ENCODE measurements at places on chromosomes 11 and 22. TPM values are rescaled to one million over a fixed set of nuclear protein-coding genes. Genes with fewer than 3 reads are reported as not detected.

MUC15 gene
- not detected for total RNA-seq

SCN3B gene
- total RNA-seq, result 31.1 TPM

DEUP1 gene
- total RNA-seq, result not detected

THY1 gene
- total RNA-seq, result 0.42 TPM

- H3K4me1 ChIP-seq, result no peaks in the 10 kb centered on the region
- no peaks in the 10 kb centered on the region for H3K36me3 ChIP-seq
- H3K27me3 ChIP-seq, result no peaks in the 10 kb centered on the region
These were observed 252.7 kb downstream of the TMEM135 start for GRCh38 chr11:87290304-87290922.

- DNase-seq, result no peak
- H3K4me1 ChIP-seq, result no peaks in the 10 kb centered on the region
- H3K27ac ChIP-seq, result no peak overlapping the region
- no peak overlapping the region for H3K4me3 ChIP-seq
- H3K27me3 ChIP-seq, result no peaks in the 10 kb centered on the region
These were observed 41.5 kb downstream of the RNF141 start for GRCh38 chr11:10499452-10499851.

GRCh38 chr11:40597546-40598113, 861.8 kb downstream of the LRRC4C start:
- H3K27ac ChIP-seq, result no peak overlapping the region
- no peak overlapping the region for H3K4me3 ChIP-seq
- H3K27me3 ChIP-seq, result no peaks in the 10 kb centered on the region
- no peaks in the 10 kb centered on the region for H3K4me1 ChIP-seq
- DNase-seq, result no peak

DNA sequence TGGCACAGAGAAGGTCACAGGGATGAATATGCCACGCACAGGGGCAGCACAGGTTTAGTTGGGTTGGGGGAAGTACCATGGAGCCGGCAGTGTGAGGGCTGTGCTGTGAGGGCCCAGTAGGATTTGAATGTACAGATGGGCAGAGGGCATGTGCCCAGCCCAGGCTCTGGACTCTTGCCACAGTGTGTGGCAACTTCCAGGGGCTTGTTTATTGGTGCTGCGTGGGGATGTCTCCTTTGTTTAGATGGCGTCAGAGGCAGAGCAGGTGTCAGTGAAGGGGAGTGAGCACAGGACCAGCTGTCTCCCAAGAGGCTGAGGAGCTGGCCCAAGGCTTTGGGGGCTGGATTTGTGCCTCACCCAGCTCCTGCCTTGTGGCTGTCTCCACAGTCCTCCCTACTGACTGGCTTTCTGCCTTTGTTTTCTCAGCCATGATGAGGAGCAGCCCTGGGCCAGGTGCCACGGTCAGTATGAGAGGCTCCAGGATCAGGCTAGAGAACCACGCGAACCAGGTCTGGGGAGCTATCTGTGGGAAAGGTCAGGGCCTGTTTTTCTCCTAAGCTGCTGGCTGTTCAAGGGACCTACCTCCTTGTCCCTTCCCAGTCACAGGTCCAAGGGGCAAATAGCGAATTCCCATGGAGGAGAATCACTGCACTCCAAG, 21.9 kb downstream of the SUN2 start:
- H3K4me1 ChIP-seq, result peaks cover 41% of the 10 kb centered on the region
- no peak overlapping the region for H3K4me3 ChIP-seq
- peak; percentile 94 for DNase-seq
- peak overlapping the region; percentile 79 for H3K27ac ChIP-seq

GRCh38 chr11:48170241-48171233, 46.1 kb upstream of the OR4B1 start:
- no peaks in the 10 kb centered on the region for H3K27me3 ChIP-seq
- no peak overlapping the region for H3K4me3 ChIP-seq
- no peak overlapping the region for H3K27ac ChIP-seq
- no peaks in the 10 kb centered on the region for H3K36me3 ChIP-seq
- no peak for DNase-seq

DNA sequence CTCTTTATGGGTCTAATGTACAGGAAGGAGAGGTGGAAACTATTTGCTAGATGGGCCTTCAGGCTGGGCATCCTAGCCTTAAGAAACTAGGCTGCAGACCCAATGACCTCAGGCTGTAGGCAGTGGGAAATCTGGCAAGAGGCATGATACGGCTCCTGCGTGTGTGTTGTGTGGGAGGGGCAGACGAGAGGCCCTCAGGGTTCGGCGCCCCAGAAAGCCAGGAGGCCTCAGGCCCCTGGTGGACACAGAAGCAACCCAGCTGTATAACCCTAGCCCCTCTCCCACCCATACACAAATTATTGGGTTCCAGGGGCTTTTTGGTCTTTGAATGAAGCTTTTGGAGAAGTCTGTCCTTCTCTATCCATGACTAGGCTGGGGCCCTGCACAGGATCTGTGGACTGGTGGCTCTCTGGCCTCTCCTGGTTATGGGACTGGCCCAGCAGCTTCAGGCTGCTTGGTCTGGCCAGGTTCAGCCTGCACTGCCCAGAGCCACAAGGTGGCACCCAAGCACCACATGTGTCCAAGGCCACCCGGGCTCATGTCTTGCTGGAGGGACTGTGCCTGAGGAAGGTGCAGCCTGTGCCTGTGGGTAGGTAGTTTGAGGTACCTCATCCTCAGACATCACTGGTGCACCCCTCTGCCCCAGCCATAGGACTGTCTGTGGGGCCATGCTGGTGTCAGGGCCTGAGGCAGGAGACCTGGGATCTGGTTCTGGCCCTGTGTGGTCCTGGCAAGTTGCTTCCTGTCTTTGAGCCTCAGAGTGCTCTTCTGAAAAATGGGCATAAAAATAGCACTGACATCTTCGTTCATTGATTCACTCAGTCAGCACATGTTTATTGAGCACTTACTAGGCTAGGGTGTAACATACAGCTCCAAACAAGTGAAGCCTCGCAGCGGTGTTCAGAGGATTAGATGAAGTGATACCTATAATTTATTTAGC, 87.5 kb downstream of the RRM1 start:
- H3K27me3 ChIP-seq, result no peaks in the 10 kb centered on the region
- no peak for DNase-seq
- H3K36me3 ChIP-seq, result no peaks in the 10 kb centered on the region
- H3K4me3 ChIP-seq, result no peak overlapping the region
- H3K27ac ChIP-seq, result no peak overlapping the region
- H3K4me1 ChIP-seq, result no peaks in the 10 kb centered on the region

DNA sequence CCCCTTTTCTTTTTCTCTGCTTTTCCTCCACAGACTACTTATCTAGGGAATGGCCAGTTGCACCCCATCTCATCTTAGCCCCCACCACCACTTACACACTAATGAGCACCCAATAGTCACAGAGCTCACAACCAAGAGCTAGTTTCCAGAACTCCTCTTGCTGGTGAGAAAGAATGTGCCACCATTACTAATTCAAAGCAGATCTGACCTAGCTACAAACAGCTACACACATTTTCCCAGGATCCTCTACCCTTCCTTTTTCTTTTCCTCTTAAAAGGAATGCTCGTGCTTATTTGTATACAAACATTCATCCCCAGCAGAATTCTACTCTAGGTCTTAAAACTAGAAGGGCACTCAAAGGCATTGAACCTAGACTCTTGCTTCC, 136.8 kb downstream of the CD44 start:
- H3K4me1 ChIP-seq, result no peaks in the 10 kb centered on the region
- no peaks in the 10 kb centered on the region for H3K27me3 ChIP-seq
- no peak overlapping the region for H3K4me3 ChIP-seq
- DNase-seq, result no peak

- no peaks in the 10 kb centered on the region for H3K4me1 ChIP-seq
- H3K27me3 ChIP-seq, result peaks cover 80% of the 10 kb centered on the region
- H3K27ac ChIP-seq, result no peak overlapping the region
- H3K36me3 ChIP-seq, result no peaks in the 10 kb centered on the region
- H3K4me3 ChIP-seq, result no peak overlapping the region
- peak; percentile 49 for DNase-seq
These were observed 92.5 kb downstream of the WNT7B start for GRCh38 chr22:45884201-45885062.

- H3K27me3 ChIP-seq, result no peaks in the 10 kb centered on the region
- peak overlapping the region; percentile 99 for H3K27ac ChIP-seq
- peak overlapping the region; percentile 88 for H3K4me3 ChIP-seq
- no peaks in the 10 kb centered on the region for H3K36me3 ChIP-seq
- peaks cover 26% of the 10 kb centered on the region for H3K4me1 ChIP-seq
These were observed 80.7 kb upstream of the PPARA start for GRCh38 chr22:46069521-46070214.

DNA sequence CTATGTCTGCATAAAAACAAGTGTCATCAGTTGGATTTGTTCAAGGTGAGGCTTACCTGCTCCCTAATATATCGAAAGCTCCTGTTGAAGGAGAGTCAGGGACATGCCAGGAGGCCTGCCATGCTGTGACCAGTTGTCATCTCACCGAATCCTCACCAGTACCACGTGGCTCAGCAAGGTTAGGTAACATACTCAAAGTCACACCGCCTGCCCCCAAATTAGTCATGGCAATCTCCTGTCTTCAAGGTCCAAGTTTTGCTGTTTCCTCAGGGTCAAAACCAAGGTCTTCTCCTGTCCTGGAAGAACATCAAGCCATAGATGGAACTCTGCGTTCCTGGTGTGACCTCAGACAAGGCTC, 67.8 kb downstream of the IGLL1 start:
- H3K27me3 ChIP-seq, result no peaks in the 10 kb centered on the region
- H3K4me3 ChIP-seq, result no peak overlapping the region
- H3K4me1 ChIP-seq, result no peaks in the 10 kb centered on the region
- DNase-seq, result no peak

DNA sequence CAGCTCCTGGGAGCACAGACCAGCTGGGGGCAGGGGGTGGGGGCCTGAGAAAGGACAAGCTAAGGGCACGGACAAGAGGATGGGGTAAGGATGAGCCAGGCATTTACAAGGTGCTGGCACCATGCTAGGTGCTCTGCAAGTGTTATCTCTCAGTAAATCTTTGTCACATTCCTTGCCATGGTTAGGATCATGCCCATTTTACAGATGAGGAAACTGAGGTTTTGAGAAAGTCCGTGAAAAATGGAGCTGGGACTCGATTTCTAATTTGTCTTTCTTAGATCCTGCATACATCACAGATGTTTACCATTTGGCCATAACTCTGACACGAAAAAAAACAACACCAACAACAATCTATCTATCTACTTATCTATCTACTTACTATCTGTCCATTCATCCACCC, 429.7 kb downstream of the MIAT start:
- no peaks in the 10 kb centered on the region for H3K27me3 ChIP-seq
- H3K4me1 ChIP-seq, result no peaks in the 10 kb centered on the region
- H3K27ac ChIP-seq, result no peak overlapping the region
- no peak for DNase-seq
- H3K36me3 ChIP-seq, result no peaks in the 10 kb centered on the region
- H3K4me3 ChIP-seq, result no peak overlapping the region

DNA sequence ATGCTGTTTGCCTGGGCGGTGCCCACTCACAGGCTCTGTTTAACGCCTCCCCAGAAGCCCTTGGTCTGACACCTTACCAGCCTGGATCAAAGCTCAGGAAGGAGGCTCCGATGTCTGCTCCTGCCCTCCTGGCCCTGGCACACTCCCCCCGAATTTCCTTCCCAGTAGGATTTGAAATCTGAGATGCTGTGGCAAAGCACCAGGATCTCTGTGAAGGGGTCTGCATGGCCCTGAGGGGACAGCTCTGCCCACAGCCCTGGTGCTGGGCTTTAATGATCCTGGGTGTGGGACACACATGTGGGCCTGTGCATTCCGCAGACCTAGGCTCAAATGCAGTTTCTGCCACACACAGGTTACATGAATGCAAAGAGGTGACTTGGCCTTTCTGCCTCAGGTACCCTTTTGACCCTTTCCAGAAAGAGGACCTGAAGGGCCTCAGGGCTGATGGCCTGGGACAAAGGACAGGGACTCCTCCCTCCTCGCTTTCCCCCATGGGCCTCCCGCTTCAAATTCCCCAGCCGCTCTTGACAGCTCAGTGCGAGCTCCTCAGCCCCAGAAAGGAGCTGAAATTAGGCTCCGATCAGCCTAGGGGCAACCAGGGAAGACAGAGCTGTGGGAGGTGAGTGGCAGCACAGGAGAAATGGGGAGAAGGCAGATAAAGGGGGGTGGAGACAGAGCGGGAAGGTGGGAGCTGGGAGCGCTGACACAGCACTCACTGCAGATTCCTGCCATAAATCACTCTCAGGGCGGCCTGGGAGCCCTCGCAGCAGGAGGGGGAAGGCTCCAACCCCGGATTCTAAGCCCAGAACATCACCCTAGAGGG, 41.3 kb downstream of the TRIM29 start:
- H3K4me3 ChIP-seq, result no peak overlapping the region
- DNase-seq, result no peak
- no peaks in the 10 kb centered on the region for H3K4me1 ChIP-seq
- H3K36me3 ChIP-seq, result no peaks in the 10 kb centered on the region
- H3K27me3 ChIP-seq, result no peaks in the 10 kb centered on the region

Measured in psoas muscle (tissue), 8 donors.